ENCODE measurements at places on chromosomes 5 and 9. TPM values are rescaled to one million over a fixed set of nuclear protein-coding genes. Genes with fewer than 3 reads are reported as not detected.

Gene MCC
- 31.7 TPM for total RNA-seq

Gene ZBTB26
- 9.0 TPM for total RNA-seq

DNA sequence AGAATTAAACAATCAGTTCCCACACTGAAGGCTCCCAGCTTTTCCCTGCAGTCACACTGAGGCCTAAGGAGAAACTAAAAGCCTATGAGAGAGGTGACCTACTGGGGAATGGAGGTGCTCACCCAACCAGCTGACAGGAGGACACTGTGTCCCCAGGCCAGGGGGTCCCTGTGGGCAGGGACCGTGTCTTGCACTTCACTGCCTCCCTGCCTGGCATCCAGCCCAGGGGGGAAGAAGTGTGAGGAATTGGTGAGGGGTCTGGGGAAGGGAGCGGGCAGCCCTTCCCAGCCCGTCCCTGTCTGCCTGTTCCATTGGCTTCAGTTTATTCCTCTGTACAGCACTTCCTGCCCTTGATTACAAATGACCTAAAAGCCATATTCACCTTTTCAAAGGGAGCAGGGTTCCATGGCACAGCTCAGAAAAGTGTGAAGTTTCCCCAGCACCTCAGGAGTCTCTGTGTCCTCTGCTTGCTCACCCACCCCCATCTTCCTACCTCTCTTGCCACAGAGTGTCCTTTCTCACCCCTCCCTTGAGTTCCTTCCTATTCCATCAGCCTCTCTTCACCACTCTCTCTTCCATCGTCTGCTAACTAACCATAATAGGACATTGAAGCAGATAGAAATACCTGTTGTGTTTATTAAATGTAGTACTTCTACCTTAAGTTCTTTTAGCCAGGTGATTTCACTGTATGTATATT, 12.9 kb downstream of the OTULINL start:
- H3K27me3 ChIP-seq: no peaks in the 10 kb centered on the region
- no peak overlapping the region for H3K4me3 ChIP-seq
- DNase-seq: no peak
- no peaks in the 10 kb centered on the region for H3K36me3 ChIP-seq
- H3K27ac ChIP-seq: no peak overlapping the region

DNA sequence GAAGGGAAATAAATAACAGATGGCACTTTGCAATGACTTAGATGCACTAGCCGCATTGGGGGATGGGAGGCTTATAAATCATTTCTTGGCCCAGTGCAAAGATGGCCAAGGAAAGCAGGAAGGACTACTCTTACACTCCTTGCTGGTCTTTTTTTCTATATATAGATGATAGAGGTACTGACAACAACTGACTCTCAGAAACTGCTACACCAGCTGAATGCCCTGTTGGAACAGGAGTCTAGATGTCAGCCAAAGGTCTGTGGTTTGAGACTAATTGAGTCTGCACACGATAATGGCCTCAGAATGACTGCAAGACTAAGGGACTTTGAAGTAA, 1.7 kb downstream of the CCNG1 start:
- peaks cover 13% of the 10 kb centered on the region for H3K4me1 ChIP-seq
- H3K27me3 ChIP-seq: no peaks in the 10 kb centered on the region
- H3K27ac ChIP-seq: no peak overlapping the region
